Tongue (tissue), 3 donors: ENCODE measurements at places on chromosomes 13 and 19. TPM values are rescaled to one million over a fixed set of nuclear protein-coding genes. Genes with fewer than 3 reads are reported as not detected.

- peak; percentile 26 for DNase-seq
Observed at GRCh38 chr13:61831026-61831425, 415.4 kb upstream of the PCDH20 start.

DNA sequence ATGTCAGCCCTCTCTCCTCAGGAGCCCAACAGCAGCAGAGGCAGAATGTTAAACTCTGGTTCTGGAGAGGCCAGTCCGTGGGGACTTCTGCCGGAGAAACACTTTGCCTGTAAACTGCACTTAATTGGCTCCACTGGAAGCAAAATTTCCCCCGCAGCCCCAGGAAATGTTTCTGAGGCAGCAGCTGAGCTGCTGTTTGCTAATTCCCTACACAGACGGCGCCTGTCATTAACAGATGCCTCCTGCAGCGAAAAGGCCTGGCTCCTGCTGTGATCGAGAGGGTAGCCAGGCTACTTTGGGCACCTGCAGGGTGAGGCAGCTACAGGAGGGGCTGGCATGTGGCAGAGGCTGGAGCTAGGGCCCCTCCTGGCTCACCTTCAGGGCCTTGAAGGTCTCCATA, 5.2 kb upstream of the TM6SF2 start:
- DNase-seq: peak; percentile 17

- no peak for DNase-seq
Observed at GRCh38 chr19:42076380-42076944, 496 bp downstream of the ZNF574 start.

DNA sequence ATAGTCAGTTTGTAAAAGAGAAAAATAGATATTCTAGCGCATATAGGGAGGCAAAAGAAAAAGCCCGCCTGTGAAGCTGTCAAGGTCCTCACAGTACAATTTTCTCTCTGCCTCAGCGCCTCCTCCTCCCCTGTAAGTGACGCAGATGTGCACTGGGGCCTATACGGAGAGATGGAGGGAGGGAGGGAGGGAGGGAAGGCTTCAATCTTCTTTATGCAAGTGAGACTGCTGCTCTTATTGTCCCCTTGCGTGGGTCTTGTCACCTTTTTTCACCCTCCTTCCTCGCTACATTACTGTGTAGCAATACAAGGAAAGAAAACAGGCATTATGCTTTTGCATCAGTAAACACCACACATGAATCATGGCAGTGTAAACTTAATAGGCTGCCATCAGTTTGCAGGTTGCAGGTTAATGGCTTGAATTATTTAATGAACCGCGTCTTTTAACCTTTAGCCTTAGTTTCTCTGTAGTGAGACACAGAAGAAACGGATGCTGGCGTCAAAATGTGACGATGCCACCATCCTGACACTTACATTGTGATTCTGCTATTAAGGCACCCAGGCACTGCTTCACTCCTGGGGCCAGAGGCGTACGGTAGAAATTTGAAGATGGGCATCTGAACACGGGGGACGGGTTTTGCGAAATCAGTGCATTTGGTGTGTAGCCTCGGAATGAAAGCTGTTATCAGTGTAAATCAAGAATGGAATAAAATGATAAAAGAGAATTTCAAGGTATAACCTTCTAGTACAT, at the start of gene KLHL1:
KLHL1 (minus strand) TSS at position 97 of the 750 bp plus-strand sequence. CDS start 753 bp downstream, outside the sequence.
- DNase-seq: no peak

GMIP gene
- 8.9 TPM for total RNA-seq

DNA sequence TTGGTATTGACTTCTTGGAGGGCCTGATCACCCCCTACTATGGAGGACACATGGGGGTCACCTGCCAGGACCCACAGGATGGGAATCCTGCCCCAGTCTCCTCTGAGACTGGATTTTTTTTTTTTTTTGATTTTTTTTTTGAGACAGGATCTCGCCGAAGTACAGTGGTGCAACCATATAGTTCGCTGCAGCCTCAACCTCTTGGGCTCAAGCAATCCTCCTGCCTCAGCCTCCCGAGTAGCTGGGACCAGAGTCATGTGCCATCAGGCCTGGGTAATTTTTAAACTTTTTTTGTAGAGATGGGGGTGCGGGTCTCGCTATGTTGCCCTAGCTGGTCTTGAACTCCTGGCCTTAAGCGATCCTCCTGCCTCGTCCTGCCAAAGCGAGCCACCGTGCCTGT, 14.2 kb upstream of the ADGRE5 start:
- DNase-seq: no peak

CEACAM4 gene
- total RNA-seq: not detected

DNA sequence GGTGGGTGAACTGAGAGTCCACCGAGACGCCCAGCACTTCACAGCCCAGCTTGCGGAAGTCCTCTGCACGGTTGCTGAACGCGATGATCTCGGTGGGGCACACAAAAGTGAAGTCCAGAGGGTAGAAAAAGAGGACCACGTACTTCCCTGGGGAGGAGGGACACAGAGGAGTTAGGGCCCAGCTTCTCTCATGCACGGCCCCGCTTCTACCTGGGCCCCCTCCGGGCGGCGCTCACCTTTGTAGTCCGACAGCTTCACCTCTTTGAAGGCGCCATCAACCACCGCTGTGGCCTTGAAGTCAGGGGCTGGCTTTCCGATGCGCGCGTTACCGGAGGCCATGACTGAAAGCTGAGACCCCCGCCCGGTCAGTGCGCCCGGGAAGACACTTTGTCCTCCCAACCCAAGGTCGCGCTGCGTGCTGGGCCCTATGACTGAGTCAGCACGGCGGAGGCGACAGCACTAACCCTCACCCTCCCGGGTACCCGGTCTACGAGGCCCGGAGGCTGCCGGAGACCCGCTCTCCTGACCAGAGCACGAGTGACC, 606 bp downstream of the PRDX2 start:
- DNase-seq: peak; percentile 35

APLP1 gene
- 6.3 TPM for total RNA-seq

- no peak for DNase-seq
Observed at GRCh38 chr13:27267596-27267995, 3.0 kb upstream of the RASL11A start.

ZNF446 gene
- total RNA-seq: 8.9 TPM

MEIOSIN gene
- total RNA-seq: not detected

KLK4 gene
- total RNA-seq: not detected
